ENCODE measurements at places on chromosomes 16 and 17.
A peak's percentile ranks its signal among the peaks of the same experiment; 100 is the strongest.

DNA sequence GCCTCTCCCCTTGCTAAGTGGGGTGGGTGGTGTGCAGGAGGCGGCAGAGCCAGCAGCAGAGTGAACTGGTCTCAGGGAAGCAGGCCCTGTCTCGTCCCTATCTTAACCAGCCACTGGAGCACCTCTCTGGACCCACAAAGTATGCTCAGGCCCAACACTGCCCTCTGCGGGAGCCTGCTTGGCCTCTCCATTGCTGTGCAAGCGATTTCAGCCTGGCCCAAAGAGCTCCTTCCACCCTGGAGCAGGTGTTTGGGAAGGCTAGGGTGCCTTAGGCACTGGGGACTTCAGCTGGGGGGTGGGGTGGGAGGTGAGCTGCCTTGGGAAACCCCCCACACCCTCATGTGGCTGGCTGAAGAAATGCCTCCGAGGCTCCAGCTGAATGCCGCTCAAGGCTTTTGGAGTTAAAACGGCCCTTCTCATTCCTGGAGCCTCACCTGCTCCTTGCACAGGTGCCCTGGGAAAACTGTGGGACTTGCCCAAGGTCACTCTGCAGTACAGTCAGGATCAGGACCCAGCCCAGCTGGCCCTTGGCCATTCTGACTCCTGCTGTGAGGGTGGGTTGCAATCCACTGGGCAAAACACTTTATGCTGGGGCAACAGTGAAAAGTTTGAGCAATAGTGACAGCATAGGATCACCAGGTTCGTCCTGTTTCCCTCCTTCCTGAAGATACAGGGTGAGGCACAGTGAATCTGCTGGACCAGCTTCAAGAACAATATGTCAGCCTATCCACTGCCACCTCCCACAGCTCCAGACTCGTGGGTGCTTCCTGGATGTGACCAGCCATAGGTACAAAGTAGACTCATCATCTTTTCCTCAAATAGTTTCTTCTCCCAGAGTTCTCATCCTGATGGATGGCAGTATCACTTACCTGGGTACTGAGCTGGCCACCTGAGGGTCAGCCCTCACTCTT, 5.9 kb upstream of the UBE2O start:
- peak; percentile 40 for DNase-seq

GRCh38 chr17:55437159-55437605, 15.5 kb upstream of the MMD start:
- DNase-seq: peak; percentile 80

GRCh38 chr17:59069856-59070255, 36.8 kb downstream of the TRIM37 start:
- DNase-seq: no peak

- peak; percentile 47 for DNase-seq
Measured at GRCh38 chr16:67663151-67663876, 2.6 kb downstream of the PARD6A start.

DNA sequence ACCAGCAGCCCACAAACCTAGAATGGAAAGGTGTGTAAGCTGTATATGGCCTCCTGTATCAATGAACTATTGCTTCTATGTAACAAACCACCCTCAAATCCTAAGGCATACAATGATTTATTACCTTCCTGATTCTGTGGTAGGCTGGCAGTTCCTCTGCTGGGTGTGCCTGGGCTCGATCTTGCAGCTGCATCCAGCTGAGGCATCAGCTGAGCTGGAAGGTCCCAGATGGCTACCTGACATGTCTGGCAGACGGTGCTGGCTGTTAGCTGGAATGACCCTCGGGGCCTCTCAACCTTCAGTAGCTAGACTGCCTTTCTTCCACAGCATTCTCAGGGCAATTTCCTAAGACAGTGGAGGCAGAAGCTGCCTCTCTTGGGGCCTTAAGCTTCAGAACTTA, 152.7 kb downstream of the RAB11FIP4 start:
- no peak for DNase-seq

- no peak for DNase-seq
Measured at GRCh38 chr16:22373662-22374310, 633 bp downstream of the CDR2 start.

DNA sequence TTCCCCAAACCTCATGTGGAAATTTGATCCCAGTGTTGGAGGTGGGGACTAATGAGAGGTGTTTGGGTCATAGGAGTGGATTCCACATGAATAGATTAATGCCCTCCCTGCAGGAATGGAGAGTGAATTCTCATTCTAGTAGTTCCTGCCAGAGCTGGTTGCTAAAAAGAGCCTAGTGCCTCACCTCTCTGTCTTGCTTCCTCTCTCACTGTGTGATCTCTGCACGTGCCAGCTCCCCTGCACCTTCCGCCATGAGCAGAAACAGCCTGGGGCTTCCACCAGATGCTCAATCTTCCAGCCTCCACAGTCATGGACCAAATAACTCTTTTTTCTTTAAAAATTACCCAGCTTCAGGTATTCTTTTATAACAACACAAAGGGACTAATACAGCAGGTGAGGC, 72.9 kb upstream of the CLEC3A start:
- no peak for DNase-seq

DNA sequence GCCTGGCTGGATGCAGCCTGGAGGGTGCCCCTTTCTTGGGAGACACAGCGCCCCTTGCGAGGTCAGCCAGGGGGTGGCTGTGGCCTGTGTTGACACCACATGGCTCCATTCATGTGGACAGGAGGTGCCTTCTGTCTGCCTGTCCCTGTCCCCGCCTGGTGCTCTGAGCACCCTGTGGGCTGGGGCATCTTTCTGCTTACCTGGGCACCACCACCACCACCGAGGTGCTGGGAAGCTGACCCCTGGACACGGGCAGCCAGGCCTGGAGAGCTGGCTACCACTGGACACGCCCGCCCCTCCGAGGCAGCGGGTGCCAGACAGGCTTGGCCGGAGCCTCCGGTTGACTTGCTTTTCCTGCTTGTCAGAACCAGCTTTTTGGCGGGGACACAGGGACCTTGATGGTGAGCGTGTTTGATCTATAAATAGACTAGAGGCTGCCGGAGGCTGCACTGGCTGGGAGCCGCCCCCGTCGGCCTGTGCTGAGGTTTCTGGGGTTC, 121.3 kb upstream of the GSE1 start:
- no peak for DNase-seq

DNA sequence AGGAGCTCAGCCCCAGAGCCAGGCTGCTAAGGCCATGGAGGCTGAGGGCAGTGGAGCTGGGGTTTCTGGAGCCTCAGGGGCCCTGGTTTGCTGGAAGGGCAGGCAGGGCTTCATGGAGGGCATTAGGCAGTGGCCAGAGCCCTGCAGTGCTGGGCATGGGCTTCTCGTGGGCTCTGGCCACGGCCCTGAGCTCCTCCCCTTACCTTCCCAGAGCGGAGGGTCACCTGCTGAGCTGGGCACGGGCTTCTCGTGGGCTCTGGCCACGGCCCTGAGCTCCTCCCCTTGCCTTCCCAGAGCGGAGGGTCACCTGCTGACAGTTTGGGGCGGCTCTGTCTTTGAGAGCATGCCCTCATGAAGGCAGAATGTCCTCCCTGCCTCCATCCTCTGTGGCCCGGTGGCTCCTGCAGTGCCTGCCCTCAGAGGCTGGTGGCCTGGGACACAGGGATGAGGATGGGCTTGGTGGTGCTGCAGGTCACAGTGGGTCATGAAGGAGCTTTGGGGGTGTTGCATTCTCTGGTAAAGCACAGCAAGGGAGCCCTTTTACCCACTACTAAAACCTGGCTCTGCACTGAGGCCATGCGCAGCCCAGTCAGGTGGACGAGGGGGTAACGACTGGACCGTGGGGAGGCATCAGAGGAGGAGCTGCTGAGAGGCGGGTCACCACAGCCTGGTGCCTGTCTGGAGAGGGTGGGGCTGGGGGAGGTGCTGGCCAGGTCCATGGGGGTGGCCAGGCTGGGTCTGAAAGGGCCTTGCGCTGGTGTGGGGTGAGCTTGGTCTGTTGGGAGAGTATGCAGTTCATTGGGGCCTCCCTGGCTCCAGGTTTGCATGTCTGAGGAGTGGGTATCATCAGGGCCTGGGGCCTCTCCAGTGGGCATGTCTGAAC, 2.9 kb upstream of the RNPS1 start:
- no peak for DNase-seq

GRCh38 chr17:27380551-27380950, 75.7 kb upstream of the KSR1 start:
- no peak for DNase-seq

DNA sequence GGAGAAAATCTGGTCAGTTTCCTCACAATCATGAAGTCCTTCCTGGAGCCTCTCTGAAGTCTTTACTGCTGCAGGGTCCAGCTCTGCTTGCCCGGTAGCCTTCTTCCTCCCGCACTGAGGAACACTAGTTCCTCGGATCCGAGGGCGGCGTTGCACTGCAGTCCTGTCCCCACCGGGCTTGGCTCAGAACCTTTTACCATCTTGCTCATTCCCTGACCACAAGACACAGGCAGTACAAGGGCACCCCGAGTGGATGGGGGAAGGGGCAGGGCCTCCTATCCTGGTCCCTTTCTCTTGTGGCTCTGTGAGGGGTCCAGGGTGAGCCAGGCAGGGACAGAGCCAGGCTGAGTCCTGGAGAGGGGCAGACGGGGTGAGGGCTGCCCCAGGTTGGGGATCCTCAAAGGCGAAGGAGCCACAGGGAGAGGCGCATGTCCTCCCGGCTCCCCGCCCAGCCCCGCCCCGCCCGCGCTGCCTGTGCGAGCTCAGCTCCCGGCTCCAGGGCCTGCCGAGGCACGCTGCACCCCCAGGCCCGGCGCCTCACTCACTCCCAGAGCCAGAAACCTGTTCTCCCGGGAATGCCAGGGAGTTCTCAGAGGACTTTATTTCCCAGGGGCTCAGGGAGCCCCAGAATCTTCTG, 1.5 kb downstream of the FOXN1 start:
- DNase-seq: no peak

DNA sequence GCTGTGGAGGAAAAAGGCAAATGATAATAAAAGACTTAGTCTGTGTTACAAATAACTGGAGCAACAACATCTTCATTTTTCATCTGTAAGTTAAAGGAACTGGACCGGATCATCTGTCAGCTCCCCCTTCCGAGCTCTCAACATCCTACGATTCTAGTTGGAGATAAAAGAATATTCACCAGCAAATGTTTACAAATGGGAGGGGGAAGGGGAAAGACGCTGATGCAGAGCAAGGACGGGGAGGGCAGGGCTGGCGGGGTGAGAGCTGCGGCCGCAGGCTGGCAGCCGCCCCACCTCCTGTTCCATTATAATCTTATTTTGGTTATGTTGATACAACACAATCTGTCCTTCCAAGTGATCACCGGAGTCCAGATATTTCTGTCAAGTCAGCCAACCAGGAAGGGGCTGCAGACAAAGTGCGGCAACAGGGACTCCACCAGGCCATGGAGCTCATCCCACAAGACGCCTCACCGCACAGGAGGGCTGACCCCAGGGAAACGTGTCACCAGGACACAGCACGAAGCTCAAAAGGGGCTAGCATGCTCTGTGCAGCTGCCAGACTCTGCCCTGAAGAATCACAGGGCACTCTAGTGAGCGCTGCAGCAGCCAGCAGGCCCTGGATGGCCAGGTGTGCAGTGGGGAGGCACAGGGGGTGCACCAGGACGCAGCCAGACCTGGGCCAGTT, 19.7 kb downstream of the FBXO31 start:
- no peak for DNase-seq

- DNase-seq: no peak
Measured at GRCh38 chr16:79794941-79795340, 194.4 kb upstream of the MAF start.

DNA sequence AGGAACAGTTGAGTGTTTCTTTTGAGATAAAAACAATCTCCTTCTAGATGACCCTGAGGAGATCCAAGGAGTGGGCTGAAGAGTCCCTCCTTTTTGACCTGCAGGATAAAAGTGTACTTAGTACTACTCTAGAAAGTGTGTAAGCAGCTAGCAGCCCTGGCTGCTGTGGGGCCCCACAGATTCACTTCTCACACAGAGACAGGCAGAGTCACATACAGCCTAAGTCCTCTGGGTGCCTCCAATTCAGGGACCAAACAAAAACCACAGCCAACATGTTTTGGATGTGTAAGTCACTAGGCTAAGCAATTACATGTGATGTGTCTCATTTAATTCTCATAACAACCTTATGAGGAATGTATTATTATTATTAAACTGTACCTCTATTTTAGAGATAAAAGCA, 97.1 kb downstream of the TMEM100 start:
- DNase-seq: no peak

GRCh38 chr16:89164436-89164835, 7.1 kb upstream of the CDH15 start:
- DNase-seq: no peak

DNA sequence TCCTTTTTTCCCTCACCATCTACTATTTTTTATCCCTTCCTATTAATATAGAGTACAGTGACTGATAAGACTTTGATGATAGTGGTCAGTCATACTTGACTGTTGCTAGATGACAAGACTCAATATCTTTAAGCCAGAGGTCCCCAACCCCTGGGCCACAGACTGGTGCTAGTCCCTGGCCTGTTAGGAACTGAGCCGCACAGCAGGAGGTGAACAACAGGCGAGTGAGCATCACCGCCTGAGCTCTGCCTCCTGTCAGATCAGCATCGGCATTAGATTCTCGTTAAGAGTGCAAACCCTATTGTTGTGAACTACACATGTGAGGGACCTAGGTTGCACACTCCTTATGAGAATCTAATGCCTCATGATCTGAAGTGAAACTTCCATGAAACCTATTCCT, 341.3 kb downstream of the BCAS3 start:
- DNase-seq: no peak

GRCh38 chr17:7818026-7818425, 16.0 kb upstream of the KDM6B start:
- DNase-seq: no peak

DNA sequence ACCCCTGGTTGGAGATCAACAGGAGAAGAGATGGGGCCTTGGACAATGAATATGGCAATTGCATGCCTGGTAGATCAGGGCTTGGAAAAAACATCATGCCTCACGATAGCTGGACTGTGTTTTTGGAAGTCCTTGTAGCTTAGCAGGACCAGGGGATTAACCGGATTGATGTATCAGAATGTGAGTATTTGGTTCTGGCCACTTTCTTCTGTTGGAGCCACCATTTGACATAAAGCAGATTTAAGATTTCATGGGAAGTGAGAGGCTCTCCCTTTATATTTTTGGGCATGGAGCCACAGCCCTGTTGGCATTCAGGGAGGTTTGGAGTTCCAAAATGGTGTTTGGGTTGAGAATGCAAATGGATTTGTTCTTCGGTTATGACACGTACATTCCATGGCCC, 424.7 kb upstream of the MAF start:
- no peak for DNase-seq

- DNase-seq: no peak
Measured at GRCh38 chr16:26441178-26441577, 625.5 kb upstream of the C16orf82 start.

GRCh38 chr17:57221366-57222350, 34.7 kb upstream of the MSI2 start:
- DNase-seq: no peak

DNA sequence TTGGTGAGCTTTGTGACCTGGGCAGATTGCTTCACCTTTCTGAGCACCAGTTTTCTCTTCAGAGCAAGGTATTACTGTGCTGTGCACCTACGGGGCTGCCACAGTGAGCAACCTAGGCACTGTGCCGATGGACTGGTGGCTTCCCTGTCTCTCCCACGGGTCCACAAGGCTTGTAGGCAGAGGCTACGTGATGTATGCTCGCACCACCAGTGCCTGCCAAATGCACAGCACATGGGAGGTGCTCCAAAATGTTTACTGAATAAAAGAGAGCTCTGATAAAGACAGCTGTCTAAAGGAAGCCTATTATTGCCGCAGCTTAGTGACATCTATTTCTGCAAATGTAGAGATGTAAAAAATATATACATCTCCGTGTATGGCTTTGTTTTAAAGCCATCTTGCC, 139.2 kb downstream of the CDK5R1 start:
- DNase-seq: no peak
